ENCODE measurements at places on chromosomes 1 and 21.
A peak's percentile ranks its signal among the peaks of the same experiment; 100 is the strongest.

DNA sequence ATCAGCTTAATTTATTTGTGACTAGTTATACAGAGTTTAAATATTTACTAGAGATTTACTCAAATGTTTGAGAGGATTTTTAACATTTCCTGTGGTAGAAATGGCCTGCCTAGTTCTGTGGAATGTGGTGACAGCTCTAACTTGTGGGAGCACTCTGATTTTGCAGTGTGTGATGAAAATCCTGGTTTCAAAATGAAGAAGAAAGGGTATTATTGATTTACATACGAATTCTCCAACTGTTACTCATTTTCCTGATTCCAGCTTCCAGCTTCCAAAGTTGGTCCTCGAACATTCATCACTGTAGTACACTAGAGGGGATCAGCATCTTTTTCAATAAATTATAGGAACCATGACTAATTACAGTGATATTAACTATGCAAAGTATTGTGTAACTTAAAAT, 462.7 kb upstream of the PKN2 start:
- DNase-seq: no peak

DNA sequence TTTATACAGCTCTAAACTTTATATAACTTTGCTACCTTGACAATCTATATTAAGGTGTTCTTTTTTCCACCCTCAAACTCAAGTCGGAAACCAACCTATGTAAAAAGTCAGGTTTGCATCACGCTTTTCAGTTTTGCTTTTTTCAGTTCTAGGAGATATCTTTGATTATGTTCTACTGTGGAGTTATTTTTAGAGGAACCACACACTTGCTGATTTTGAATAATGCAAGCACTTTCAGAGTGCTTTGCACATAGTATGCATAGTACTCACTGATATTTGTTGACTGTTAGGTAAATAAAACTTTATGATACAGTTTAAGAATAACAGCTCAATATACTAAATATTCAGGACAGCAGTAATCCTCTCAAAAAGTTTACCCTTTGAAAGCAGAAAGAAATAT, 564.2 kb upstream of the ZRANB2 start:
- DNase-seq: no peak

DNA sequence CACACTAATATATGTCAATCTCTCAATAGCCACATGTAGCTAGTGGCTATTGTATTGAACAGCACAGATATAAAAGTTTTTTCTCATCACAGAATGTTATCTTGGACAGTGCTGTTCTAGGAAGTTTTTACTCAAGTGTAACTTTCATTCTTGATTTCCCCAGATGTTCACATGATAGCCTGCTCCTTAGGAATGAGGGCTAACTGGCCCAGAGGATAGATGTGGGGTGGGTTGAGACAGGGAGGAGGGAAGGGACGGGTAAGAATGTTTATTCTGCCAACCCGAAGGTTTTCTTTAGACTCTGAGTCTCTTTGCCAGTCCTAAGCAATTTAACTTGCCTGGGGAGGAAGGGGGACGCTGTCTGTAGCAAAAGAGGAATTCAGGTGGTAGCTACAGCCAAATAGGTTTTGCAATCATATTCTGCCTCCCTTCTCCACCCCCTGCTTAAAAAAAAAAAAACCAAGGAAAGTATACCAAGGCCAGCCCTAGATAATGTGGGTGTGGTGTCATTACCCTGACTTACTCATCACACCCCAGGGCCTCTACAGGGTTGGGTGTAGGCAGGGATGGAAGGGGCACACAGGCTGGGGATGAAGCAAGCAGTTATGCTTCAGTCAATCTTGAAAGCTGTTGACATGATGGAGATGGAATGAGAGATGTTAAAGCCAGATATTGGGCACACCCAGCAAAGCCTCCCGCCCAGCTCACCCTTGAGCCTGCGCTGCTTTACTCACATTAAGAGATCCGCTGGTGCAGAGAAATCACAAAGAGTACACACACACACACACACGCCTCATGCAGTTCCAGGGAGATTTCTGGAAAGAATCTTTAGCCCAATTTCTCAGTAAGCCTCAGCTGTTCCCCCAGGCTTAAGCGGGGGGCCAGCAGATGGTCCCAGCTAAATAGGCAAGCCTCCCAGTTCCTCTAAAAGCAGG, 59.9 kb downstream of the PLXNA2 start:
- DNase-seq: no peak

GRCh38 chr1:230186003-230186863, 119.2 kb downstream of the GALNT2 start:
- peak; percentile 91 for DNase-seq

DNA sequence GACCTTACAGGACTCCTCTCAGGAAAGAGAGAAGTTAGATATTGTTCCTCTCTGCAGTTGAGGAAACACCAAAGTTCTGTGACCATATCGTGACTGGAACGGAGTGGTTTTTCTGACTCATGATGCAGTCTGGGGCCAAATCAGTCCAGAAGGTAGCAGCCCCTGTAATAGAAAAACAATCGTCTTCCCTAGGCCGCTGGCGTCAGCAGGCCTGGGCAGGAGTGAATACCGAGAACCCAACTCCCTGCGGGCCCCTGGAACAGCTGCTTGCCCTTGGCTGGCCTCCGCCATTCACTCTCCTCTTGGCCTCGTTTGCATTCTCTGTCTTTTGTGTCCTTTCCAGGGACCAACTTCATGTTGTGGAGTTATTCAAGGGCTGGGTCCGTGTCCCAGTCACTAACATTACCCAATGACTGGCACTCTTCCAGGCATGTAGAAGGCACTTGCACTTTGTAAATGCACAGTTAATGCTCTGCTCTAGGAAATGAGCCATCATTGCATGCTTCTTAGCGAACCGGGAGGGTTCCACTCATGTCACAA, 10.9 kb upstream of the CD101 start:
- DNase-seq: no peak

DNA sequence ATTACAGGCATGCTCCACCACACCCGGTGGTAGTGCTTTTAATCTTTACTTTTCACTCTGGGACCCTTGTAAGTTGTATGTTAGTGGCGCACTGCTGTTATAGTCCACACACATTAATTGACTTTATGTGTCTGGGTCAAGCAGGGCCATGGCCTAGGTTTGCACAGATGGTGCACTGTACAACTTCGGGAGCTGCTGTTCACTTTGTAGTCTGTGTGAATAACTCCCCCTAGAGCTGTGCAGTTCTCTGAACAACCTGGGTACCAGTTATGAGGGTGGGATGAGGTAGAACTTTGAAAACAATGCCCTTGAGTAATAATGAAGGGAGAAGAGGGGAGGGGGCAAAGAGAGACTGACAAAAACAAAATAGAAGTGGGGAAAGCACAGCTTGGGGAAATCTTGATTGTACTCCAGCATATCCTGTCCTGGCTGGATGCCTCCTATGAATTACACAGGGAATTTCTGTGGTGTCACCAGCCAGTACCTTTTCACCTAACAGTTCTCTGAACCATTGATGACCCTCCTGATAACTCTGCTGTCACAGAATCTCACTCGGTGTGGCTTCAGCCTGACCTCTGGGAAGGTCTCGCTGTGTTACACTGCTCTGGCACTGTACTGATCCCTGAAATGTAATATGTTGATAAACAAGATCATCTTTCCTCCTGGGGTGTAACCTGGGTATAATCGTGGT, 2.2 kb downstream of the PTGFRN start:
- no peak for DNase-seq

DNA sequence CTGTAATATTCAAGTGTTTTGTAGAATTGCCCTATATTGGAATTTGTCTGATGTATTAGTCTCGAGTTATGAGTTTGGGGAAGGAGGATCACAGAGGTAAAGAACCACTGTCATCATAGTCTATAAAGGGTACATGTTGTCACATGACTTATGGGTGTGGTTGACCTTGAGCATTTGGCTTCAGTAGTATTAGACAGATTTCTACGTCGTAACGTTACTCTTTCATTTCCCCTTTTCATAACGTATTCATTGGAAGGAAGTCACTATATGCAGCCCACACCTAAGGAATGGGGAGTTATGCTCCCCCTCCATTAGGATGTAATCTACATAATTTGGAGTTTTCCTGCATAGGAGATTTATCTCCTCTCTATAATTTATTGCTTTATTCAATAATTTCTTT, 110.1 kb upstream of the VAV3 start:
- DNase-seq: no peak

GRCh38 chr1:5165762-5166161, 511.4 kb downstream of the AJAP1 start:
- no peak for DNase-seq
